ENCODE measurements at places on chromosomes 7 and 10. TPM values are rescaled to one million over a fixed set of nuclear protein-coding genes. Genes with fewer than 3 reads are reported as not detected.

The TUBAL3 gene
- not detected for total RNA-seq

The FAM185A gene
- 10.7 TPM for total RNA-seq

The EN2 gene
- not detected for total RNA-seq

The ELAPOR2 gene
- total RNA-seq, result 2.3 TPM

The FEZF1 gene
- total RNA-seq, result not detected

The POMZP3 gene
- total RNA-seq, result 12.0 TPM

Data from activated T-helper 1 cell treated with anti-CD3 and anti-CD28 coated beads, Interleukin-12 subunit alpha, Interleukin-12 subunit beta, Interleukin-2, Interleukin-4 antibody, amounts not matched to agents 30 ng/mL and 10 ng/mL and 1 ng/mL, durations not matched to agents 14 hours and 24 hours and 36 hours (primary cell).